Breast epithelium (tissue), 4 donors: ENCODE measurements at places on chromosomes 2 and 18. TPM values are rescaled to one million over a fixed set of nuclear protein-coding genes. Genes with fewer than 3 reads are reported as not detected.
A peak's percentile ranks its signal among the peaks of the same experiment; 100 is the strongest.

- DNase-seq = no peak
Observed at GRCh38 chr2:216777637-216778273, 82.1 kb downstream of the TNP1 start.

DNA sequence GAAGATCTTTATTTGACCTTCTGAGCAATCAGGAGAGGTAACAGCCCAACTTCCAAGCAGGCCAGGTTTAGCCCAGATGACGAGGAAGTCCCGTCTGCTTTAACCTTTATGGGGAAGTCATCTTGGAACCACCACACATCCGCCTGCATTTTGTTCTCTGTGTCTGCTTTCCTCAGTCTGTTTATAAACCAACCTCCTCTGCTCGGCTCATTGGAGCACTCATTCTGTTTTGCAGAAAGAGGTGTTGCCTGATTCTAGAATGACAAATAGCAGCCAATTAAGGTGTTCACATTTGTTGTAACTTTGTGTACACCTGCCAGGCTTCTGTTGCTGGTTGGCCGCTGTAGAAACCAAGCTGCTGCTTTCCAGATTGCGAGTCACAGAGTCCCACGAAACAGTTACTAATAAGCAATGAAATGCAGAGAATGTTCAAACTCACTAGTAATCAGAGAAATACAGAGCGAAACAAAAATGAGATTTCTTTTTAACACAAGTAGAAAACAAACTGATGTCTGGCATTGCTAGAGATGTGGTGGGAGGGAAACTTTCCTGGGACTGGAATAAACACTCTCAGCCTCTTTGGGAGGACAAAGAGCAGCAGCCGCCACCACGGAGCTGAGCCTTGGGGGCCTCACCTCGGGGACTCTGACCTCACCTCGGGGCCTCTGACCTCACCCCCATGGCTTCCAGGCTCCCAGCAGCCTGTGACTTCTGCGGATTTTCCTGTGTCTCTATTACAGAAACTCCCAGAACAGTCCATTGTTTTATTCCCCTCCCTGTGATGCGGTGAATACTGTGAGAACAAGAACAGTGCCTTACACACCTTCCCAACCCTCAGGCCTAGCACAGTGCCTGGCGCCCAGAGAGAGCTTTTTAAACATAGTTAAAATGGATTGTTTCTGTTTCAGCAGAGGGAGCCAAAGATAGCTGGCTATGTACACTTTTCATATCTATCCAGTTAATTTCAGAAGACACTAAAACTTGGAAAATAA, 64.0 kb downstream of the MBP start:
- no peak for DNase-seq

- DNase-seq = no peak
Observed at GRCh38 chr18:8741117-8741516, 35.8 kb downstream of the MTCL1 start.

GRCh38 chr2:96260387-96261260, 5.2 kb downstream of the TMEM127 start:
- DNase-seq = peak; percentile 80

DNA sequence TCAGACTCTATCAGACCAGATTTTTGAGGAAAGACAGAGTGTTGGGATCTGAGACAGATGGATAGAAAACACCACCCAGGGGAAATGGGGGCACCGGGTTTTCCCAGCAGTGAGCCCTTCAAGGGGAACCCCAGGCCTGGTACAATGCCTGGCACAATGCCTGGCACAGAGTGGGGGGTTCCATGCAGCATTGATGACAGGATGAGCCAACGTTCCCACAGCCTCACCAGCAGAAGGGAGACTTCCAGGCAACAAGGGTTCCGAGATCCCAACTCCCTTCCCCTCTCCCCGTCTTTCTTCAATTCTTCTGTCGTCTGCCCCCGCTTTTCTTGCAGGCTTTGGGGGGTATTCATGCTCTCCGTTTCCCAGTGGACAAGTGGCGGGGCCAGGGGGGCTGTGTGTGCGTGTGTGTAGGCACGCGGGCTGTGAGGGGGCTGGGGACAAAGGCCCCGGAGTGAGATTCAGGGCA, 132.1 kb upstream of the HAAO start:
- no peak for DNase-seq

GRCh38 chr18:44437603-44438002, 243.1 kb upstream of the SETBP1 start:
- DNase-seq = no peak

GRCh38 chr2:154537843-154538450, 160.5 kb upstream of the KCNJ3 start:
- DNase-seq = no peak

The CHRNG gene
- total RNA-seq = not detected

The SLC4A3 gene
- 4.6 TPM for total RNA-seq
